ENCODE measurements at places on chromosomes 2 and 18. TPM values are rescaled to one million over a fixed set of nuclear protein-coding genes. Genes with fewer than 3 reads are reported as not detected.

CYP1B1 gene
- 155 TPM for total RNA-seq

TFCP2L1 gene
- 24.1 TPM for total RNA-seq

VPS4B gene
- total RNA-seq, result 71.4 TPM

DNA sequence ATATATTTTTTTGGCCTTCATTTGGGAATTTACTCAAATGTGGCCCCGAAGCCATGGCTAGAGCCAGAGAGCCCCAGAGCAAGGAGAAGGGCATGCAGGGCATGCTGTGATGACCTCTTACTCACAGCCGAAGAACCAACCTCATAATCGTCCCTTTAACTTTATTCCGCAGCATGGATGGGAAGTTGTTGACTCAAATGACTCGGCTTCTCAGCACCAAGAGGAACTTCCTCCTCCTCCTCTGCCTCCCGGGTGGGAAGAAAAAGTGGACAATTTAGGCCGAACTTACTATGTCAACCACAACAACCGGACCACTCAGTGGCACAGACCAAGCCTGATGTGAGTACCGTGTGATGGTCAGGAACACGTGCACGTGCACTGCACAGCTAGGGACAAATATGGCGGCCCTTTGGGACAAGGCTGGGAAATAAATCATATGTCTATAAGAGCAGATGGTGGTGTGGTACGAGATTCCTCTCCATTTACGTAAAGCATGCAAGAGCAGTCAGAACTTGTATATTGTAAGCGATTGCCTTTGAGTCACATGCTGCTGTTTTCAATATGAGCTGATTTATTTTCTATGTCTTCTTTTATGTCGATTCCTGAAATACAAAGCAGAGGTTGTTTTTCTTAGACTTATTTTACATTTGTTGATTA lies 280.9 kb downstream of the NEDD4L start:
- peaks cover 3% of the 10 kb centered on the region for H3K4me1 ChIP-seq
- H3K27ac ChIP-seq, result no peak overlapping the region
- no peaks in the 10 kb centered on the region for H3K36me3 ChIP-seq
- no peaks in the 10 kb centered on the region for H3K27me3 ChIP-seq

- DNase-seq, result peak; percentile 75
- H3K27me3 ChIP-seq, result no peaks in the 10 kb centered on the region
- H3K4me3 ChIP-seq, result no peak overlapping the region
- H3K27ac ChIP-seq, result no peak overlapping the region
- H3K36me3 ChIP-seq, result no peaks in the 10 kb centered on the region
Observed at GRCh38 chr18:12391487-12392165, 14.6 kb upstream of the AFG3L2 start.

GRCh38 chr2:230557065-230557464 lies 141.1 kb downstream of the SP100 start:
- no peak overlapping the region for H3K27ac ChIP-seq
- H3K27me3 ChIP-seq, result no peaks in the 10 kb centered on the region
- no peaks in the 10 kb centered on the region for H3K36me3 ChIP-seq
- H3K4me1 ChIP-seq, result no peaks in the 10 kb centered on the region
- no peak overlapping the region for H3K4me3 ChIP-seq

DNA sequence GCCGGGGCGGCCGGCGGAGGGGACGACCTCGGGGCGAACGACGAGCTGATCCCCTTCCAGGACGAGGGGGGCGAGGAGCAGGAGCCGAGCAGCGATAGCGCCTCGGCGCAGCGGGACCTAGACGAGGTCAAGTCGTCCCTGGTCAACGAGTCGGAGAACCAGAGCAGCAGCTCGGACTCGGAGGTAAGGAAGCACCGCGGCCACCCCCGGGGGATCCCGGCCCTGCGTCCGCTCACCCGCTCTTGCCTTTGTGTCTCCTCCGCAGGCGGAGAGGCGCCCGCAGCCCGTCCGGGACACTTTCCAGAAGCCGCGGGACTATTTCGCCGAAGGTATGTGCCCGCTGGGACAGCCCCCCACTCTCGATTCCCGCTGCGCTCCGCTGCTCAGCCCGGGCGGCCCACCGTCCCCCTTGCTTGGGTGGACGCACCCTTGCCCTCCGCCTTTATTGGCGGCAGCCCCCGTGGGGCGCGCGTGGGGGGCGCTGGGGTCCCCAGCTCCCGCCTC lies 611 bp downstream of the TCF7L1 start:
- H3K27me3 ChIP-seq, result no peaks in the 10 kb centered on the region
- peaks cover 4% of the 10 kb centered on the region for H3K4me1 ChIP-seq
- peak; percentile 52 for DNase-seq
- no peaks in the 10 kb centered on the region for H3K36me3 ChIP-seq
- peak overlapping the region; percentile 62 for H3K4me3 ChIP-seq

DNA sequence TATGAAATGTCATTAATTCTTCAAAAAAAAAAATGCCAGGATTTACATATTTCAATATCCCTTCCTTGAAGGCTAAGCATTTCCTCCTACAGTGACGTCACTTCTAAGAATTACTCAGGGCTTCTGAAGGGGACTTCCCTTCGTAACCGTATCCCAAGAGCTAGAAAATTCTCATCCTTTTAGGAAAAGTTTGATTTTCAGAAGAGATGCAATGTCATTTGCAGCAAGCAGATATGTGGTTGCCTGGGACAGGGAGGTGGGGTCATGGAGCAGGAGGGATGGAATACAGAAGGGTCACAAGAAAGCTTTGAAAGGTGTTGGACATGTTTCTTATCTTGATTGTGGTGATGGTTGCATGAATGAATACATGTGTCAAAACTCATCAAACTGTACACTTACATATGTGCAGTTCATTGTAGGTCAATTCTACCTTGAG lies 97.0 kb upstream of the ATL2 start:
- H3K36me3 ChIP-seq, result no peaks in the 10 kb centered on the region
- no peaks in the 10 kb centered on the region for H3K27me3 ChIP-seq
- H3K4me3 ChIP-seq, result no peak overlapping the region

DNA sequence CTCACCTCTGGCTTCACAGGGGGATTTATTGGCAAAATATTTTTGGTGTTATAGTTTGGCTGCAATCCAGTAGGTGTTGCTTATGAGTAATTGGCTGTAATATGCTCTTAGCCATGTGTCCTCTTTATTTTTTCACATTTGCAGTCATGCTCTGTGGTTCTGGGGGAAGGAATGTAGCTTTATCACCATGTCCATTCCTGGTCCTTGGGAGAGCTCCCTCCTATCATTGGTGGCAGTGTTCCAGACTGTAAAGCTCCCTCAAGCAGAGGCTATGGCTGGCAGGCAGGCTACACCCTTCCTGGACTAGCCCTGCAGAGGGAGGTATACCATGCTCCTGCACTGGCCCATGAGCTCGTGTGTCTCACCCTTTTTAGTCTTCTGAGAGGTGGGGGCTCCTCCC lies 120.0 kb upstream of the FSIP2 start:
- no peaks in the 10 kb centered on the region for H3K4me1 ChIP-seq
- no peak for DNase-seq
- no peaks in the 10 kb centered on the region for H3K36me3 ChIP-seq
- no peak overlapping the region for H3K4me3 ChIP-seq

GRCh38 chr2:52919673-52920072 lies 847.9 kb upstream of the CHAC2 start:
- no peak overlapping the region for H3K4me3 ChIP-seq
- no peak for DNase-seq
- H3K36me3 ChIP-seq, result no peaks in the 10 kb centered on the region
- no peaks in the 10 kb centered on the region for H3K4me1 ChIP-seq
- H3K27ac ChIP-seq, result no peak overlapping the region
- no peaks in the 10 kb centered on the region for H3K27me3 ChIP-seq

DNA sequence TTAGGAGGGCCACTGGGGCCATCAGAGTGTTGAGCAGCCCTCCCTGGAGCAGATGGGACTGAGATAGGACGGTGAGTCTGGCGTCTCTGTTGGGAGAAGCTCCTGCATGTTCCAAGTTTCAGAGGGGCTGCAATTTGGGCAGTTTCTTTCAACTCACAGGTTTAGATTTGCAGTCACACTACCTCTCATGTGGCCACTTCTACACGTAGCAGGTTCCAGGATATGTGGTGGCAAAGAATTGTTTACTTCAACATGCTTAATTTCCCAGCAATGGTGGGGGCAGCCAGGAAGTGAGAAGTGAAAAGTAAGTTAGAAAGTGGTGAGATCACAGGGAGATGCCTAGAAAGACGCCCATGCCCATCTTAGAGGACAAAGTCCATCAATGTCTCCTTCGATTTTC lies 9.3 kb downstream of the NCK2 start:
- H3K4me3 ChIP-seq, result no peak overlapping the region
- no peaks in the 10 kb centered on the region for H3K36me3 ChIP-seq
- no peaks in the 10 kb centered on the region for H3K27me3 ChIP-seq

- no peaks in the 10 kb centered on the region for H3K36me3 ChIP-seq
- H3K4me1 ChIP-seq, result no peaks in the 10 kb centered on the region
- H3K27me3 ChIP-seq, result no peaks in the 10 kb centered on the region
- DNase-seq, result no peak
- no peak overlapping the region for H3K27ac ChIP-seq
- H3K4me3 ChIP-seq, result no peak overlapping the region
Observed at GRCh38 chr2:100126897-100127401, 15.4 kb downstream of the AFF3 start.

- no peak for DNase-seq
- no peaks in the 10 kb centered on the region for H3K36me3 ChIP-seq
- H3K27ac ChIP-seq, result no peak overlapping the region
- H3K4me3 ChIP-seq, result no peak overlapping the region
- H3K27me3 ChIP-seq, result no peaks in the 10 kb centered on the region
Observed at GRCh38 chr2:203396667-203397066, 68.5 kb downstream of the ABI2 start.

GRCh38 chr2:48178611-48179010 lies 272.3 kb upstream of the FBXO11 start:
- no peaks in the 10 kb centered on the region for H3K27me3 ChIP-seq
- H3K27ac ChIP-seq, result no peak overlapping the region
- no peak for DNase-seq
- H3K4me1 ChIP-seq, result peaks cover 12% of the 10 kb centered on the region
- H3K4me3 ChIP-seq, result no peak overlapping the region

DNA sequence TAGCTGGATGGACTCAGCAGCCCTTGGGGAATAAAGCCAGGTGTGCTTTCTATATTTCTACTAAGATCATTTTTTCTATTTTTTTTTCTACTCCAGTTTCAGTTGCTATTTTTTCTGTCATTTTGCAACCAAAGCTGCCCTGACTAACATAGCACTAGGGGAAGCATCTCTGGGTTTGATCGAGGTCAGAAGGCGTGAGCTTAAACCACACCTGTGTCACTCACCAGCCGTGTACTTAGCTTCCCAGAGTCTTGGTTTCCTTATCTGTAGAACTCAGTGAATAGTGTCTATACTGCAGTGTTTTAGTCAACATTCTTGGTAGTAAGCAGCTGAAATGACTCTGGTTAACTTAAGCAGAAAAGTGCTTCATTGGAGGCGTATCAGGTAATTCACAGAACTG lies 489.6 kb upstream of the SPRED2 start:
- H3K27me3 ChIP-seq, result no peaks in the 10 kb centered on the region
- no peaks in the 10 kb centered on the region for H3K36me3 ChIP-seq
- no peak overlapping the region for H3K4me3 ChIP-seq
- peaks cover 16% of the 10 kb centered on the region for H3K4me1 ChIP-seq
- H3K27ac ChIP-seq, result no peak overlapping the region
- DNase-seq, result no peak

DNA sequence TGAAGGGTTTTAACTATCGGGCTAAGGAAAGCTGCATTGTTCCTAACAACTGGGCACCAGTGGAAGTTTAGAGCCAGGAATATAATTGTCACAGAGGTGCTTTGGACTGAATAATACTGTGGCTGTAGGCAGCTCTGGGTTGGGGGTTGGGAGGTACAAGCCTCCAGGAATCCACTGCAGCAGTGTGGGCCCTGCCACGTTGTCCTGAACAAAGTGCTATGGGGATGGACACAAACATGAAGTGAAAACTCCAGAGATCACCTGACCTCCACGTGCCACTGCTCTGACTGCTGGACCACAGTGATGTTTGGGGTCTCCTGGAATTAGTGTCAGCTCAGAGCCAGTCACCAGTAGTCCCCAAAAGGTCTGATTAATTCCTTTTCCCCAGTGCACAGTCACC lies 110.9 kb downstream of the BCL2 start:
- no peaks in the 10 kb centered on the region for H3K36me3 ChIP-seq
- no peak overlapping the region for H3K27ac ChIP-seq
- no peak overlapping the region for H3K4me3 ChIP-seq
- H3K4me1 ChIP-seq, result no peaks in the 10 kb centered on the region

GRCh38 chr18:926946-927345 lies 22.3 kb downstream of the ADCYAP1 start:
- H3K27ac ChIP-seq, result no peak overlapping the region
- no peaks in the 10 kb centered on the region for H3K4me1 ChIP-seq
- no peaks in the 10 kb centered on the region for H3K27me3 ChIP-seq
- H3K4me3 ChIP-seq, result no peak overlapping the region

DNA sequence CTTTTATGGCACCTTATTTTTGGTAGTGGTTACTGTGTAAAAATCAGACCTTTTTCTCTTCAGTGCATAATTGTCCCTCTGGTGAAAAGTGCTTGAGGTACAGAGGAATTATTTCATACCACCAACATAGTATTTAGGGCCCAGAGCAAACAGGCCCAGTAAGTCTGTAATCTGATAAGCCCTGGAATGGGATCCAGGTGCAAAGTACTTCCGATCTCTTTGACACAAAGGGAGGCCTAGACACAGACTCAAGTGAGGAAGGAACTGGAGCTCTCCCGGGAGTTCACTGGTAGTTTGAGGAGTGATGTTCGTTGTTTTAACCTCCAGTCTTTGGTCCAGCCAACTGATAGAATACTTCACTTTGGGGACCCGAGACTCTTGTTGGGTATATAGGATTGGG lies 57.4 kb downstream of the RAB31 start:
- H3K27me3 ChIP-seq, result no peaks in the 10 kb centered on the region
- peak overlapping the region; percentile 37 for H3K27ac ChIP-seq
- no peak for DNase-seq

DNA sequence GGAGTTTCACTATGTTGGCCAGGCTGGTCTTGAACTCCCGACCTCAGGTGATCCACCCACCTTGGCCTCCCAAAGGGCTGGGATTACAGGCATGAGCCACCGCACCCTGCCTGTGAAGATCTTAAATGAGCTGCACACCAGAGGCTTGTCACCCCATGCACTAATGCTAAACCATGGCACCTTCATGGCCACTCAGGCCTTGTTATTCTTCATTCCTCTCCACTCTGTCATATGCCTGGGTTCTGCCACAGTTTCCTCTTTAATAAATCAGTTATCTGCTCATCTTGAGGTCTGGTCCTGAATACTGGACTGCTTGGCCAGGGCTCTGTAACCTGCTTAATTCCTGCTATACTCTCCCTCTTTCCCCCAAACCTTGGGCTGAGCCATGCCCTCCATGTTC lies 303.9 kb upstream of the FBXO11 start:
- no peaks in the 10 kb centered on the region for H3K27me3 ChIP-seq
- H3K27ac ChIP-seq, result no peak overlapping the region
- H3K36me3 ChIP-seq, result no peaks in the 10 kb centered on the region
- no peak for DNase-seq
- H3K4me1 ChIP-seq, result no peaks in the 10 kb centered on the region

GRCh38 chr18:43588838-43589237 lies 311.5 kb upstream of the SYT4 start:
- no peak overlapping the region for H3K27ac ChIP-seq
- no peak overlapping the region for H3K4me3 ChIP-seq
- DNase-seq, result peak; percentile 42
- H3K27me3 ChIP-seq, result no peaks in the 10 kb centered on the region
